ENCODE measurements at places on chromosomes 11 and 22.
A peak's percentile ranks its signal among the peaks of the same experiment; 100 is the strongest.

- DNase-seq, result no peak
Observed at GRCh38 chr11:134072844-134073243, 4.0 kb downstream of the JAM3 start.

- DNase-seq, result no peak
Observed at GRCh38 chr11:29963796-29964195, 53.0 kb downstream of the KCNA4 start.

GRCh38 chr11:88297421-88297820, 40.1 kb downstream of the CTSC start:
- DNase-seq, result no peak

DNA sequence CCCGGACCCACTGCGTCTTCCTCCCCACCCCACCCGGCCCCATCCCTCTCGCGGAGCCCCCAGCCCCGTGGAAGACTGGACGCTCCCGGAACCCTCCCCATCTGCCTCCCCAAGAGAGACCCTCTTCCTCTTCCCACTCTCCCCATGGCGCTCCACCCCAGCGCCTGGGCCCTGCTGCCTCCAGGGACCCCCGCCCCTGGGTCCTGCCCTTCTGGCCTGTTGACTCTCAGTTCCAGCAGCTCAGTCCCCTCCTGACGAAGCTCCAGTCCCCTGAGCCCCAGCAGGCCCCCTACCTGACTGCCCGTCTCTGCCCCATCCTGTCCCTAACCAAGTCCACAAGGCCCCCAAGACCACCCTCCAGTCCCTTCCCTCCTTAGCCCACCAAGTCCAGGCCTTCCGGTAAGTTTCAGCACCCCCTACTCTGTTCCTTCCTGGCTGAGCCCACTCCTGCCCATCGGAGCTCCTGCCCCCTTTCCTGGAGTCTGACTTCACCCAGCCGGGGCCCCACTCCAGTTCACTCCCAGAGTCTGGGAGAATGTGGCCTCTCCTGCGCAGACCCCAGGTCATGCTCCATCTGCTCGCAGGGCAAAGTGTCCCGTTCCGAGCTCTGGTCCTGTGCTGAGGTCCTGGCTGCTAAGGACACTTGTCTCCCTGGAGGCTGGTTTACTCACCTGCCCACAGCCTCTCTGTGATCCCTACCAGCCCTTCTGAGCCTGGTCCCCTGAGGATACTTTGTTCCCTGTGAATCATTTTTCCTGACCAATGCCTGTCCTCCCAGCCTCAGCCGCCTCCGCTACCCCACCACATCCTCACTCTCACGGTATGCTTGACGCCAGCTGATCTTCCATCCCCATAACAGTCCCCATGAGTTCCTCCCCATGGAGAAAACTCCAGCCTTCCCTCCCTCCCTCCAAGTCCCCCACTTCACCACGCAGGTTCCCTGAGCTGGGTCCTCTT, 722 bp downstream of the IFITM10 start:
- DNase-seq, result no peak

DNA sequence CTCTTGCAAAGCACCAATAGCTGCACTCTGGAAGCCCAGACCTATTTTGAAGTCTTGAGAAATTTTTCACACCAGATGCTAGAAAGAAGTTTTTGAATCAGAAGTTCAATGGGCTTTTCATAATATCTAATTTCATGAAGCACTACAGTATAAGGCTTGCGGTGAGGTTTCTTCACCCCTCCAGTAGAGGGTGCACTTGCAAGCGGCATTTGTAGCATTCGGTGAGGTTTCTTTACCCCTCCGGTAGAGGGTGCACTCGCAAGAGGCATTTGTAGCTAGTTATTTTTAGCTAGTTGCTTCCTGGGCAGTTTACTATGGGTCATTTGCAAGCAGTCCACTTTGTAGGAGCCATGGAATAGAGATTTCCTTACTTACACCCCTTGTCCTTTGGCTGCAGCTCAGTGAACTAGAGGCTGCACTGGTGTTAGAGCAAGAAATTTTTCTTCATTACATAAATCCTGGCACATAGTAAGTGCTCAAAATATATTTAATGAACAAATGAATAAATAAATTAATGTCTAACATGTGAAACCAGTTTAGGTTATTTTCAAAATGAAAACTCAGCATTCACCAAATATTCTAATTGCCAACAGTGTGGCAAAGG, 7.8 kb upstream of the NOX4 start:
- DNase-seq, result no peak

- no peak for DNase-seq
Observed at GRCh38 chr22:40463683-40464082, 93.3 kb downstream of the SGSM3 start.

DNA sequence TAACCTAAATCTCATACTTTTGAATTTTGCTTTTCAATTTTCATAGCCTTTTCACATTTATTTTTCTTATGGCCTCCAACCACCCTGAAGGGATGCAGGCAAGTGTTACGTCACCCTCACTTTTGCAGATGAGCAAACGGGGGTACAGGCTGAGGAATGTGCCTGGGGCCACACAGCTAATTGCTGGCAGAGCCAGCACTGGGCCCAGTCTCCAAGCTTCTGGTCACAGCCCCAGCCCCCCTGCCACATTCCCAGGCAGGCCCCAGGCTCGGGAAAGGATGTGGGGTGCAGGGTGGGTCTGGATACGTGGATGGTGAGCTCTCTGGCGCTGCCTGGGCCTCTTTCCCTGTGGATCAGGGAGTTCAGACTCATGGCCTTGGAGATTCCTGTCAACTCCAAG, 138.6 kb downstream of the PKNOX2 start:
- DNase-seq, result no peak

- DNase-seq, result no peak
Observed at GRCh38 chr11:34134765-34135164, 29.3 kb downstream of the NAT10 start.

- no peak for DNase-seq
Observed at GRCh38 chr11:64144587-64145472, 21.1 kb downstream of the MACROD1 start.

- DNase-seq, result peak; percentile 29
Observed at GRCh38 chr22:32796865-32797573, 4.5 kb upstream of the TIMP3 start.

DNA sequence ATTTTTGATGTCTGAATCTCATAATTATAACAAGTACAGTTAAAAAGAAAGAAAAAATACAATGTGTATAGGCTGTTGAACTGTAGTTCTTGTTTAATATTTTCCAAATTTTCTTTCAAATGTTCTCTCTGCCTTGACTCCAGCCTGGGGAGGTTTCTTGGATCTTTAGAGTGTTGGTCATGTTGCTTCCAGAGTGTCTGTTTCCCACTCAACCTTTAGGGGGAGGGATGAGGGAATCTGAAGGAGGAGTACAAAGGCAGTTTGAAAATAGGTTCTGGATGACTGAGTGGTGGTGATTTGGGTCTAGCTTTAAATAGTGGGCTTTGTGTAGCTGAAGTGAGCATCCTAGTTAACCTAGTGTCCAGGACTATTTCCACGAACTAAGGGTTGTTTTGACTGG, 2.0 kb downstream of the CTNND1 start:
- no peak for DNase-seq

DNA sequence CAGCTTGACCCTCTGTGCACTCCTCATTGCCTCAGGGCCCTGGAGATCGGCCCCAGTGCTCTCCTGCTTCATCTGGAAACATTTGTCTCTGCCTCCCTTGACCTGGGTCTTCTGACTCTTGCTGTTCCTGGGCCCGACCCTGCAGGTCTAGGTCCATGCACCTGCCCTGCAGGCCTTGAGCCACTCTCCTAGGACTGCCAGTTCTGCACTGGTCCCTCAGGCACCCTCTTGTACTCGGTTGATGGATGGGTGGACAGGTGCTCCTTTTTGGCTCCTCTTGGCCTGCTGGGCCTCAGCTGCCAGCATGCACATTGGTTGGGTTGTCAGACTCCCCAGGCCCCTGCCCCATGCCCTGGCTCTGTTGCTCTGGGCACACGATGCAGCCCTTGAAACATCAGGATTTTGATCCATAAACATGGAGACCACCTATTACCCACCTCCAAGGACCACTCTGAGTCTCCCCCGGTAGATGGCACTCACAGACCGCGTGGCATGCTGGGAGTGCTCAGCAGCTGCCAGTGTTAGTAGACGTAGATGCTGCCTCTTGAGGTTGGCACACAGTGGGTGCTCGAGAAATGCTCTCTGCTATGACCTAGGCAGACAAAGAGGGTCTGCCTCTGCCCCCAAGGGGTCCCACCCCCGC, 20.2 kb upstream of the ACR start:
- DNase-seq, result no peak

DNA sequence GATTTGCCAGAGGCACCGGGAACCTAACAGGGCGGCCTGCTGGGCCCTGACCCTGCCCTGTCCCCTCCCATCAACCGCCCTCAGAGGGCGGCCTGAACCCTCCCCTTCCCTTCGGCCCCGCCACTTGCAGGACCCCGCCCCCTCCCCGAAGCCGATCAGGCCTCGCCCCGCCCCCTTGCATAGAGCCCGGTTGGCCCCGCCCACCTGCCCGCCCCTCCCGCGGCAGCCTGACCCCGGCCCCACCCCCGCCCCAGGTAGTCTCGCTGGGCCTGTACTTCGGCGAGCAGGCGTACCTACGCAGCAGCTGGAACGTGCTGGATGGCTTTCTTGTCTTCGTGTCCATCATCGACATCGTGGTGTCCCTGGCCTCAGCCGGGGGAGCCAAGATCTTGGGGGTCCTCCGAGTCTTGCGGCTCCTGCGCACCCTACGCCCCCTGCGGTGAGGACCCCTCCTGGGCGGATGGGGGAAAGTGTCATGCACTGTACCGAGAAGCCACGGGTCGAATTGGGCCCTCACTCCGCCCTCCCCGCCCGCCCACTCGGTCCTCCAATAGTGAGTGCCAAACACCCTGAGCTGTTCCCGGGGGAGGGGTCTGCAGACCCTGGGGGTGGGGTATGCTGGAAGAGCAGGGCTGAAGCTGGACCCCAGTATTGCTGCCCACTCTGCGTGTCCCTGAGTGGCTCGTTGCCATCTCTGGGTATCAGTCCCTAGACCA, 94.1 kb downstream of the CACNA1I start:
- DNase-seq, result no peak
